Thoracic aorta (tissue), 2 donors: ENCODE measurements at places on chromosomes 2 and 18. TPM values are rescaled to one million over a fixed set of nuclear protein-coding genes. Genes with fewer than 3 reads are reported as not detected.

- DNase-seq: no peak
- H3K36me3 ChIP-seq: no peaks in the 10 kb centered on the region
- H3K27me3 ChIP-seq: no peaks in the 10 kb centered on the region
- H3K4me3 ChIP-seq: peak overlapping the region; percentile 82
- peaks cover 35% of the 10 kb centered on the region for H3K4me1 ChIP-seq
Observed at GRCh38 chr2:120866483-120867140, 130.9 kb downstream of the GLI2 start.

GPBAR1 gene
- 4.2 TPM for total RNA-seq

DNA sequence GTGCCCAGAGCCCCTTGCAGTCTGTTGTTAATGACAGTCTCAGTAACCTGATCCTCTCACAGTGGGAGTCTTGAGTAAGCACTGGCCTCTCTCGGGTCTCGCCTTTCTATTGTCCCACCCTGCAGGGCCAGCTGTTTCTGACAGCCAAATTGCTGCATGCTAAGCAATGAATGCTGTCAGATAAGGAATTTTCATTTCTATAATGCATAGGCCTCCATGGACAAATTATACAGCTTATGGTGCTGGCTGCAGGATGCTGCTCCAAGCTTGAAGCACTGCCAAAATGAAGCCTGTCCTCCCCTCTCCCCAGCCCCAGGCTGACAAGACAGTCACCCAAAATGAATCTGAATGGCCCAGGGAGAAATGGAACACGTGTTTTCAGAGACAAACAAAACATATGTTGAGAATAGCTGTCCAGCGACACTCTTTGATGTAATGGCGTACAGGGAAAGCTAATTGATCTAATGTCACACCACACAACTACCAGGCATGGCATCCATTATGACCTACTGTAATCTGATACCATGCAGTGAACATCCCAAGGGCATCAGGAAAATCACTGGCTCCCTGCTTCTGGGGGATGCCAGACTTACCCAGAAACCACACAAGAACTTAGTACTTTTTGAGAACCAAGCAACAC lies 36.8 kb downstream of the ACVR1 start:
- peaks cover 72% of the 10 kb centered on the region for H3K4me1 ChIP-seq
- H3K27me3 ChIP-seq: no peaks in the 10 kb centered on the region
- no peak overlapping the region for H3K4me3 ChIP-seq
- H3K36me3 ChIP-seq: no peaks in the 10 kb centered on the region

- no peaks in the 10 kb centered on the region for H3K4me1 ChIP-seq
- no peaks in the 10 kb centered on the region for H3K27me3 ChIP-seq
- H3K36me3 ChIP-seq: no peaks in the 10 kb centered on the region
- no peak overlapping the region for H3K4me3 ChIP-seq
- no peak overlapping the region for H3K27ac ChIP-seq
- DNase-seq: no peak
Observed at GRCh38 chr2:2940061-2940460, 437.6 kb downstream of the EIPR1 start.

DNA sequence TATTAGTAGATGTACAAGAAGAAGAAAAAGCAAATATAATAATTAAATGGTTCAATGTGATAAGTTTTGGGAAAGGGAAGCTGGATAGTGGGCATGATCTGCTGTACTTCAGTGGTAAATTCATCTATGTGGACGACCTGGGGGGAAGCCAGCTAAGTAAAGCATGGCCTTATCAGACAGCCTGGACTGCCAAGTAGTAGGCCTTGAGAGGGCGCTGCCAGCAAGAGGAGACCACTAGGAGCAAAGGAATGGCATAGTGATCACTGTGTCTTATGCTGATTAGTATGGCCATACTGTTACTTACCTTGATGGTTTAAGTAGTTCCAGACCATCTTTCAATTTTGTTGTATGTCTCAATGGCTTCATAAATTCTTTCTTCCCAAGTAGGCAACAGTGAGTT lies 287.6 kb downstream of the SETBP1 start:
- no peaks in the 10 kb centered on the region for H3K36me3 ChIP-seq
- no peak overlapping the region for H3K4me3 ChIP-seq
- no peaks in the 10 kb centered on the region for H3K27me3 ChIP-seq
- peaks cover 23% of the 10 kb centered on the region for H3K4me1 ChIP-seq

- no peaks in the 10 kb centered on the region for H3K27me3 ChIP-seq
- DNase-seq: peak; percentile 2
- no peak overlapping the region for H3K4me3 ChIP-seq
- peaks cover 56% of the 10 kb centered on the region for H3K36me3 ChIP-seq
Observed at GRCh38 chr2:217799563-217800432, 203.0 kb downstream of the TNS1 start.

SRD5A2 gene
- not detected for total RNA-seq

DNA sequence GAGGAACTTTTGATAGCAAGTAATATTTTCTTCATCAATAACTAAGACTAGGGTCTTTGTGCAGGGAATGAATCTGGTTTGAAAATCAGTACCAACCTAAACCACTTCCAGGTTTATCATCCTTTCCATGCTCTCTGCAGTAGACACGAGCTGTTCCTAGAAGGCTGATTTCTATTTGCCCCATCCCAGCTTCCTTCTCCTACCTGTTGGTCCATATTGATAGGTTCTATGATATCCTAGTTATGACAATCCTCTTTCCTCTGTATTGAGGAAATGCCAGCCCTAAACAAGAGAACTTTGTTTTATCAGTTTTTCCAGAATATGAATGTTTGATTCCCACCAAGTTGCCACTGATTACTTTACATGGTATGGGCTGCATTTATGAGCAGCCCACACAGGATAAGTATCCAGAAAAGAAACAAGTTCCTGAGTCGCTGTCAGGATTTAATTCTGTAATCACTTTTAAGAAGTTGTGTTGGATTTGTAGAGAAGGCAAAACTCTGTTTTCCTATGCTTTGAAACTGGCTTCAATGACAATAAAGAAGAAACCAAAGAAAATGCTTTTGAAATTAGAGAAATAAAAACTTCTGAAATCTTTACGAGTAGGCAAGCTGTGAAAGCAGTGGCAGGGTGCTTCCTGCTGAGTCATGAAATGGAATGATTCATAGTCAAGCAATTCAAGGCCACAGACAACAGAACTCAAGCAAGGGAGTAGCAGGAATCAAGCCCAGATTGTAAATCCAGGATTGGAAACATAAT lies 37.3 kb upstream of the TANK start:
- peak overlapping the region; percentile 28 for H3K4me3 ChIP-seq
- H3K4me1 ChIP-seq: no peaks in the 10 kb centered on the region
- no peak for DNase-seq
- no peaks in the 10 kb centered on the region for H3K36me3 ChIP-seq
- peak overlapping the region; percentile 77 for H3K27ac ChIP-seq
- H3K27me3 ChIP-seq: no peaks in the 10 kb centered on the region

SEPTIN2 gene
- 289 TPM for total RNA-seq

DNA sequence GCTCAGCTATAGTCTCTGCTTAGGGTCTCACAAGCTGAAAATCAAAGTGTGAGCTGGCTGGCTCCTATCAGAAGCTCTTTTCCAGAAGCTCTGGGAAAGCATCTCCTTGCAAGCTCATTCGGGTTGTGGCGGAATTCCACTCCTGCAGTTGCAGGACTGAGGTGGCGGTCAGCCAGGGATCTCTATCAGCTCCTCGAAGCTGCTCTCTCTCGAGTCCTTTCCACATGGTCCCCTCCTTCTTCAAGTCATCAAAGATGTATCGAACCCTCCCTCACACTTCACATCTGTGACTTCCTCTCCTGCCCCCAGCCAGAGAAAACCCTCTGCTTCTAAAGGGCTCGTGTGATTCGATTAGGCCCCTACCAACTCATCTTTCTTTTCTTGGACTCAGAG lies 141.7 kb downstream of the ZFP36L2 start:
- peaks cover 75% of the 10 kb centered on the region for H3K4me1 ChIP-seq
- peak overlapping the region; percentile 99 for H3K27ac ChIP-seq
- H3K27me3 ChIP-seq: no peaks in the 10 kb centered on the region
- H3K4me3 ChIP-seq: no peak overlapping the region

DNA sequence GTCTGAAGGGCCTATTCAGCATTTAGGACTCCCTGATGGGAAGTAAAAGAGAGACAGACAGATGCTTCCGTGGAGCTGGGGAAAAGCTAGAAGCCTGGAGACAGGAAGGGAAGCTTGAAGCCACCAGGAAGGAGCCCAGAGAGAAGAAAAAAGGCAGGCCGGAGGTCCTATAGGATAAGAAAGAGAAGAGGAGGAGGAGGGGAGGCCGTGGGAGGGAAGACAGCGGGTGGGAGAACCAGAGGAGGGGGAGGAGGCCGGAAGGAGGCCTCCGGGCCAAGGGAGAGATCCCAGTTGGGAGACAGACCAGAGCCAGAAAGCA lies 107.1 kb upstream of the PKDCC start:
- H3K4me1 ChIP-seq: peaks cover 61% of the 10 kb centered on the region
- no peaks in the 10 kb centered on the region for H3K27me3 ChIP-seq
- no peak for DNase-seq

NCKAP1 gene
- 159 TPM for total RNA-seq

OTOS gene
- total RNA-seq: not detected

THUMPD2 gene
- total RNA-seq: 29.1 TPM

UBE2F gene
- total RNA-seq: 69.3 TPM

CNTNAP5 gene
- total RNA-seq: not detected

GKN2 gene
- not detected for total RNA-seq

DNA sequence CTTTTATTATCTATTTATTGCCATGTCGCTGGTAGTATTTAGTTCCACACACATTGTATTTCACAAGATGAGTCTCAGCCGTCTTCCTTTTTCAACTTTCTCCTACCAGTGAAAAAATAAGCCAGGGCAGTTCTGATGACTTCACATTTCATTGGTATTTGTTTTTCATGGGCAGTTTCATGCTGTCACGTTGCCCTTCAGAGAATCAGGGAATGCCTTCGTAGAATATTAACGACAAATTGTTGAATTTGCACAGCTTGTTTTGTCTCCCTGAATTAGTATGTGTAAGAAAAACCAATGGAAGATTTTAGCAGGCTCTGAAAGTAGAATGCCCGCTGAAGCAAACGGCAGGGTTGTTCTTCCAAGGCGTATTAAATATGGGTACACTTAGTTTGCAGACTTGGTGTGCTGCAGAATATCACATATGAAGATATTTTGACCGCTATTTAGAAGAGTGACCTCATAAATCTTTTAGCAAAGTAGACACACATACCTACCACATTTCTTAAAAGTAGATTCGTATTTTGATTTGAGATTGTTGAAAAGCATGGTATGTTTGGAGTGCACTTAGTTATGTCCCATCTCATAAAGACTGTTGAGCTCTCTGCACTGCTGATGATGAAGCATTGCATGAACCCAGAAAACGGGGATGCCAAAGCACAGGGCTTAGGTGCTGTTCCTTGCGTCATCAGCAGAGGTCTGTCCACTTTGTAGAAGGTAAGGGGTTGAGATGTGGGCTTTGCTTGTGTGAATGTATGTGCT lies 2.9 kb downstream of the NEDD4L start:
- H3K27ac ChIP-seq: peak overlapping the region; percentile 3
- H3K4me3 ChIP-seq: peak overlapping the region; percentile 38
- peaks cover 12% of the 10 kb centered on the region for H3K4me1 ChIP-seq
- no peaks in the 10 kb centered on the region for H3K27me3 ChIP-seq
- DNase-seq: no peak
- no peaks in the 10 kb centered on the region for H3K36me3 ChIP-seq

ECEL1 gene
- total RNA-seq: 2.8 TPM

RTP5 gene
- not detected for total RNA-seq

DNA sequence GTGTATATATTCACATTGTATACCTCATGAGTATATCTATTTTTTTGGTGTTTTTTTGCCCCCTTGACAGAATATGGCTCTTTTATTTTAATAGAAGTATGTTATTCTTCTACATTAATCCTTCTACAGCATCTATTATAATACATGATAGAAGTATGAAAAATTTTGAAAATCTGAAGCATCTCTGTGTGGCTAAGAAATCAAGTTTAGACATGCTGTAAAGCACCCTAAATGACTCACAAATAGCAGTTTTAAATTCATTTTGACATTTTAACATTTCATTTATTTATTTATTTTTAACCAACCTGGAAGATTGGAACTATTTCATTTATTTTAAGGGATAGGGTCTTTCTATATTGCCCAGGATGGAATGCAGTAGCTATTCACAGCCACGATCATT lies 33.8 kb upstream of the ROCK1 start:
- H3K4me1 ChIP-seq: peaks cover 8% of the 10 kb centered on the region
- no peaks in the 10 kb centered on the region for H3K36me3 ChIP-seq
- no peaks in the 10 kb centered on the region for H3K27me3 ChIP-seq
- H3K27ac ChIP-seq: no peak overlapping the region
- no peak for DNase-seq
- no peak overlapping the region for H3K4me3 ChIP-seq

DNA sequence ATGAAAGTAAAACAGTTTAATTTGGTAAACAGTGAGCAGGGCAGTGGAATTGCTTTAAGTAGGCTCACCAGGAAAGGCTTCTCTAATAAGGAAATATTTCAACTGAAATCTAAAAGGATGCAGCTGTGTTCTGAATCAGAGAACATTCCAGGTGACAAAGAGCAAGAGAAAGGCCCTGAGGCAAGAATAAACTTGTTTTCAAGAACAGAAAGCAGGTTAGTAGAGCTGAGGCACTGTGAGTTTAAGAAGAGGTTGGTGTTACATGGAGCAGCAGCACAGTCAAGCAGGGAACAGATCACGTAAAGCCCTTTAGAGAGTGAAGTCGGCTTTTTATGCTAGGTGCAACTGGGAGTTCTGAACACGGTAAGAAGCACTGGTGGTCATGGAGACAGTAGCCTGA lies 57.0 kb upstream of the SCN1A start:
- H3K36me3 ChIP-seq: no peaks in the 10 kb centered on the region
- H3K4me1 ChIP-seq: no peaks in the 10 kb centered on the region
- H3K27ac ChIP-seq: no peak overlapping the region
- DNase-seq: no peak
- H3K4me3 ChIP-seq: no peak overlapping the region
- H3K27me3 ChIP-seq: no peaks in the 10 kb centered on the region

DNA sequence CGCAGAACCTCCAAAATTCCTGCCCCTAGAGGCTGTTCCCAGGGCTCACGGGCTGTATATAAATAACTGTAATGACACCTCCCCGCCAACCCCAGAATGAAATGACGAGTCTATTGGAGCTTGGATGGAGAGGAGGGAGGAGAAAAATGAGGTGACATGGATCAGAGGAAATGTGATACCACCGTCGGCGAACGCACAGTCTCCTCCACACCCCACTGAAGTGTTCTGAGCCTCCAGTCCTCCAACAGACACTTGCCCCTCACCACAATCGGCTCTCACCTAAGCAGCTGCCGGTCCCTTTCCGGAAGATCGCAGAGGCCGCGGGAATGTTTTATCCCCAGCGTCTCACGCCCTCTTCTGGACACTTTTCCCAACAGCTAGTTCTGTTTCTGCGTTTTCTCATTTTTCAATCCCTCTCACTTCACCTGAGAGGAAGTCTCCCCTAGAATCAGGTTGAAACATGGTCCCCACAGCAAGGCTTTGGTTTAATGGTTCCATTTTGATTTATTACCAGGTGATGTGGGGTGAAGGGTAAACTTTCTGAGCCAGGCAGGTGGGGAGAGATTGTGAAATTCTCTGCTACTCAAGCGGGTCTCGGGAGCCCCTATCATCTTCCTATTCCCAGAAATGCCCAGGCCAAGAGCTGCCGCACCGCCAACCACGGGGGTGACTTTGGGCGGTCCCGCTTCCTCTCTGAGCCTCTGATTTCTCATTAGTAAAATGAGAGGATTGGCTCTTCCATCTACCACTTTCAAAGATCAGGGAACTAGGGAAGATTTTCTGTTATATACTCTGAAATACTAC lies 9.1 kb upstream of the MYO5B start:
- peak overlapping the region; percentile 59 for H3K4me3 ChIP-seq
- DNase-seq: no peak
- H3K36me3 ChIP-seq: no peaks in the 10 kb centered on the region

PARD3B gene
- 34.5 TPM for total RNA-seq

SERPINB12 gene
- not detected for total RNA-seq

RGPD3 gene
- 1.1 TPM for total RNA-seq

ALPP gene
- not detected for total RNA-seq

AQP12A gene
- total RNA-seq: not detected
